ENCODE measurements at places on chromosomes 13 and 19. TPM values are rescaled to one million over a fixed set of nuclear protein-coding genes. Genes with fewer than 3 reads are reported as not detected.

DNA sequence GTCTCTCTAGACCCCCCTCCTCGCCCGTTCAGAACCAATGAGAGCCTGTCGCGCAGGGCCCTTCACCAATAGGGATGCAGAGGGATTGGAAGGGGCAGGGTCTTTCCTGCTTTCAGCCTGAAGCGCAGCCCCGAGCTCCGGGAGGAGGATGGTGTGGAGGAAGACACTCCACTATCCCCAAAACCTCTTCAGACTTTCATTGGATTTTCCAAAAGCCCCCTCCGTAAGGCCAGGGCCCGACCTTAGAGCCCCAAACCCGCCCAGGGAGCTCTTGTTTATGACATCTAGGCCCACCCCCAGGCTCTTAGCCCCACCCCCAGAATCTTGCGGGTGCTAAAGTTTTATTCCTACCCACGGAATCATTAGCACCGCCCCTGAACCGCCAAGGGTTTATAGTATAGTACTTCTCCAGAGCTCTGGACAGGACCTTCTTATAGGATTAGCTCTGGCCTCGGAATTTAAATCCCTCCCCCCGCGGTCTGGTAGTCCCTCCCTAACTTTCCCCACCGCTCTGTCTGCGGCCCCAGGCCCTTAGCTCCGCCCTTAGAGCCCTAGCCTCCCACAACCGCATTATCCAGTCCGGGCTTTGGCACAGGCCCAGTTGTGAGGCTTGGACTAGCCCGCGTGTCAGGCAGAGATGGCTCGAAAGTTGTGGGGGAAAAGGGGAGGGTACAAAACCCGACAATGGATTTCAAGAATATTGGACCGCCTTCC, 6.6 kb upstream of the EML2 start:
- peak overlapping the region; percentile 54 for H3K27ac ChIP-seq
- no peaks in the 10 kb centered on the region for H3K27me3 ChIP-seq
- H3K4me1 ChIP-seq: peaks cover 5% of the 10 kb centered on the region
- H3K4me3 ChIP-seq: peak overlapping the region; percentile 67

DNA sequence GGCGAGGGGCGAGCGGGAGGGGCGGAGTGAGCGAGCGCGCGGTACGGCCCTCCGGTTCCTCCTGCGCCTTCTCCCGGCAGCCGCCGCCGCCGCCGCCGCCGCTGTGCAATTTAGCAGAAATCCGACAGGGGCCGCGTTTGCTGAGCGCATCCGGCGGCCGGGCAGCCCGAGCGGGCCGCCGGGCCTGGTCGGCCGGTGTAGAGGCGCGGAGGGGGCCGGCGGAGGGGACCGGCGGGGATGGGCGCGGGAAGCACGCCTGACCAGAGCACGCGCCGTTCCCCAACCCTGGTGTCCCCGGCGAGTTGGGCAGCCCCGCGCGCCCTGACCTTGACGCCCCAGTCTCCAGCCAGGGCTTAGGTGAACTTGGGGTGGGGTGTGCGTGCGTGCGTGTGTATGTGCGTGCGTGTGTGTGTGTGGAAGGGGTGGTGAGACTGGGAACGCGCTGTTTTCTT, 144.5 kb upstream of the ZNF536 start:
- no peaks in the 10 kb centered on the region for H3K36me3 ChIP-seq
- H3K4me3 ChIP-seq: peak overlapping the region; percentile 73
- DNase-seq: no peak
- H3K27me3 ChIP-seq: peaks cover 19% of the 10 kb centered on the region
- H3K4me1 ChIP-seq: peaks cover 15% of the 10 kb centered on the region

GRCh38 chr13:95728957-95729356, 52.0 kb downstream of the DNAJC3 start:
- no peak for DNase-seq
- no peak overlapping the region for H3K4me3 ChIP-seq
- no peaks in the 10 kb centered on the region for H3K27me3 ChIP-seq
- H3K36me3 ChIP-seq: no peaks in the 10 kb centered on the region
- no peaks in the 10 kb centered on the region for H3K4me1 ChIP-seq
- no peak overlapping the region for H3K27ac ChIP-seq

PDX1 gene
- total RNA-seq: 3.4 TPM

ZNF132 gene
- not detected for total RNA-seq

ATP11A gene
- 85.8 TPM for total RNA-seq
